ENCODE measurements at places on chromosomes 7 and 10. TPM values are rescaled to one million over a fixed set of nuclear protein-coding genes. Genes with fewer than 3 reads are reported as not detected.

GRCh38 chr10:86303626-86304025 lies 63.0 kb downstream of the GRID1 start:
- no peaks in the 10 kb centered on the region for H3K36me3 ChIP-seq
- no peaks in the 10 kb centered on the region for H3K4me1 ChIP-seq
- H3K27ac ChIP-seq, result no peak overlapping the region

Gene NUPR2
- total RNA-seq, result not detected

DNA sequence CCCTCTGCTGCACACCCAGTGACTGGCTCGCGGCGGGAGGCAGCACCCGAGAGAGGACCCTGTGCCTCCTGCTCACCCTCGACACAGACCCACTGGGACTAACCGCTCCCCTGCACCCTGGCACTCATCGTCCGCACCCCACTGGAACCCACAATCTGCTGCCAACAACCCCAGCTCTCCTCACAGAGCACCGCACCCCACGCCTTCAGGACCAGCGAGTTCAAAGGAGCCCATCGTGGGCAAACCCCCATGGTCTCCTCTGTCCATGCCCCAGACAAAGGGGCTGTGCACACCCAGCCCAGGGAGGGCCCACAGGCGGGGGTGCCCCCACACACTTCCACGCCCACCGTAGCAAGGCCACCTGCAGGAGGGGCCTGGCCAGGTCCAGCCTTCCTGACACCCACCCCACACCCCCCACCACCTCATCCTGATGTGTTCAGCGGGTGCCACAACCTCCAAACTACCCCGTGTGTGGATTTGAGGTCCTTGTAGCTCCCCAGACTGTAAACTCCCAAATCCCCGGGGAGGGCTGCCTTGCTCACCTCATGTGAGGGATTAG lies 14.0 kb downstream of the RASGEF1A start:
- no peak for DNase-seq
- no peaks in the 10 kb centered on the region for H3K4me1 ChIP-seq
- no peaks in the 10 kb centered on the region for H3K27me3 ChIP-seq
- H3K27ac ChIP-seq, result no peak overlapping the region

DNA sequence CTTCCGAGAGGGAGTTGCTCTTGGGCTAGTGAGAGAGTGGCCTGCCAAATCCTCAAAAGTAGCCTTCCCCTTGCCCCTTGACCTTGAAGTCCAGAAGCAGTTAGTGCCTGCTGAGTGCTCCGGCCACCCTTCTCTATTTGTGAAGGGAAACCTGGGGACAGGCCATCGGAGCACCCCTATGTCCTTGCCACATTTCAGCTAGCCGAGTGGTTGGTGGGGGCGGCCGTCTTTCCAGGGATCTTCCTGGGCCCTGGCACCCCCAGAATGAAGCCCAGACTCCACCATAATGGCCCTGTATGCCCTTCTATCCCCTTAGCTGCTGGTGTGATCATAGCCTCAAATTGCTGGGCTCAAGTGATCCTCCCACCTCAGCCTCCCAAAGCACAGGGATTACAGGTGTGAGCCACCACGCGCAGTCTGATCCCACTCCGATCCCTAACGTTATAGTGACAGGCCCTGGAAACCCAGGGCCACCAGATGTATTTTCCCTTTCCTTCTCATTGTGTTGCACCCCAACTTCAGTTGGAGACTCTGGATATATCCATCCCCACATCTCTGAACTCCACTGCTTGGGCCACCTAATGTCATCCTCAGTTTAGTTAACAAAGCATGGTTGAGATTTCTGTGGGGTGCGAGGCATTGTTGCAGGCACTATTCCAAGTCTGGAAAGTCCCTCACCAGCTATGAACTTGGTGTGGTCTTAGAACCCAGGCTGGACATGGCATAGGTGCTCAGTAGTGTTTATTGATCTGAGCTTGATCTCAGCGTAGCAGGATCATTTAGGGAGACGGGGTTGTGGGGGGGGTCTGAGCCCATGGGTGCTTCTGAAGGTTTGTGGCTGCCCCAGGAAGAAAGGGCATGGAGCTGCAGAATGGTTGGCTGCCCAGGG lies 1.6 kb downstream of the TSPAN14 start:
- peaks cover 36% of the 10 kb centered on the region for H3K4me1 ChIP-seq
- H3K36me3 ChIP-seq, result no peaks in the 10 kb centered on the region
- H3K27ac ChIP-seq, result peak overlapping the region; percentile 91
- peak overlapping the region; percentile 96 for H3K4me3 ChIP-seq
- no peaks in the 10 kb centered on the region for H3K27me3 ChIP-seq

Gene MYO1G
- 2.0 TPM for total RNA-seq

- no peaks in the 10 kb centered on the region for H3K36me3 ChIP-seq
- H3K4me1 ChIP-seq, result peaks cover 3% of the 10 kb centered on the region
- H3K27ac ChIP-seq, result no peak overlapping the region
- no peaks in the 10 kb centered on the region for H3K27me3 ChIP-seq
- no peak for DNase-seq
Measured at GRCh38 chr10:48579251-48579960, 25.5 kb downstream of the ARHGAP22 start.

Gene ANKRD1
- total RNA-seq, result 6.6 TPM

Gene PAPOLB
- total RNA-seq, result 1.1 TPM

- no peak for DNase-seq
- no peak overlapping the region for H3K27ac ChIP-seq
- H3K27me3 ChIP-seq, result no peaks in the 10 kb centered on the region
- peaks cover 25% of the 10 kb centered on the region for H3K4me1 ChIP-seq
Measured at GRCh38 chr10:34585422-34586112, 229.5 kb downstream of the PARD3 start.

DNA sequence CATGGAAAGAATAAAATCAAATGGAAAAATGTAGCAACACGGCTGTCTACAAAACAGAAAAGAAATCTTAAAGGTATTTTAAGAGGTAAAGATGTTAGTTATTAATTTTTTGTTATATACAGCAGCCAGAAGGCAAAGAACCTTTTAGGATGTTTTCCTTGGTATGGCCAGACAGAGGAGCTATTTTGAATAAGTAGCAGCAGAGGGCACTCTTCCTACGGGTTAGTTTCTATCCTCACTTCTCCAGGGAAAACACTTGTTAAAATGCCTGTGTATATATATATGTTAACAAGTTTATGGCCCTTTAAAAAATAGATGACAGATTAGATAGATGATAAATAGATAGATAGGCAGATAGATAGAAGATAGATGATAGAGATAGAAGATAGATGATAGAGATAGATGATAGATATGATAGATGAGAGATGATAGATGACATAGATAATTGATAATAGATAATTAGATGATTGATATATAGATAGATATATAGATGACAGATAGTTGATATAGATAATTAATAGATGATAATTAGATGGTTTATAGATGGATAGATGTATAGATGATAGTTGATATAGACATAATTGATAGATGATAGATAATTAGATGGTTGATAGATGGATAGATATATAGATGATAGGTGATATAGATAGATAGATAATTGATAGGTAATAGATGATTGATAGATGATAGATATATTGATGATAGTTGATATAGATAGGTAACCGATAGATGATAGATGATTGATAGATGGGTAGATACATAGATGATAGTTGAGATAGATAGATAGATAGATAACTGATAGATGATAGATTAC lies 57.8 kb upstream of the WIPF3 start:
- H3K36me3 ChIP-seq, result no peaks in the 10 kb centered on the region
- H3K27ac ChIP-seq, result no peak overlapping the region
- no peaks in the 10 kb centered on the region for H3K4me1 ChIP-seq
- H3K4me3 ChIP-seq, result no peak overlapping the region
- H3K27me3 ChIP-seq, result no peaks in the 10 kb centered on the region

DNA sequence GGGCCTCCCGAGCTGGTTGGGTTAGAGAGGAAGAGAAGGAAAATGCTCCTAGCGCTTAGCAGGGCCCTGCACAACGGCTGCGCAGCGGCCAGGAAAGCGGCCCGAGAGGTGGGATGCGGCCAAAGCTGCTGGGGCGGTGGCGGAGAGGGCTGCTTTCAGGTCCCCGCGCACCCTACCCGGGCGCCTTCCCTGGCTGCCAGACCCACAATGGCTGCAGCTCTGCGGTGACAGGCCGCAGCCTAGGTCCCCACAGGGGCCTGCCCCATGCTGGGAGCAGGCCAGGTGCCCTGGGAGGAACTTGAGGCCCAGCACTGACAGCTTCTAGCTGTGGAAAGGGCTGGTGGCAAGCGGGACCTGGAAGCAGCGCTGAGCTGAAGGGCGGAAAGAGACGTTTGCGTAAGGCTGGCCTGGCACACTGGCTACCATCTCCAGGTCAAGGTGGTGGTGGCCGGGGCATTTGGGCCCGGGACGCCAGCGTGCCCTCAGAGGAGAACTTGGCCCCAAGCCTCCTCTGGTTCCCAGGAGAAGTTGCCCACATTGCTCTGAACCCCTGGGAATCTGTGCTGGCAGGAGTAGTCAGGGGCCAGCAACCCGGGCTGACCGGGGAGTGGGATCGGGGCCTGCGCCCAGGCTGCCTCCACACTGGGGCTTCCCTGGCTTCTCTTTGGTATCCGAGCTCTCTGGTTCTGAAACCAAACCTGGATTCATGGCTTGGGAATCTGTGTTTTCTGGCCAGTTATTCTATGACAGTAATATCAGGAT lies 72.9 kb upstream of the ZNF804B start:
- no peak overlapping the region for H3K27ac ChIP-seq
- no peak overlapping the region for H3K4me3 ChIP-seq
- DNase-seq, result no peak

- no peak overlapping the region for H3K27ac ChIP-seq
- no peaks in the 10 kb centered on the region for H3K36me3 ChIP-seq
- no peaks in the 10 kb centered on the region for H3K4me1 ChIP-seq
Measured at GRCh38 chr10:8531116-8531515, 476.6 kb downstream of the GATA3 start.
